Ovary (tissue), 10 donors: ENCODE measurements at places on chromosomes 1 and 21. TPM values are rescaled to one million over a fixed set of nuclear protein-coding genes. Genes with fewer than 3 reads are reported as not detected.

DNA sequence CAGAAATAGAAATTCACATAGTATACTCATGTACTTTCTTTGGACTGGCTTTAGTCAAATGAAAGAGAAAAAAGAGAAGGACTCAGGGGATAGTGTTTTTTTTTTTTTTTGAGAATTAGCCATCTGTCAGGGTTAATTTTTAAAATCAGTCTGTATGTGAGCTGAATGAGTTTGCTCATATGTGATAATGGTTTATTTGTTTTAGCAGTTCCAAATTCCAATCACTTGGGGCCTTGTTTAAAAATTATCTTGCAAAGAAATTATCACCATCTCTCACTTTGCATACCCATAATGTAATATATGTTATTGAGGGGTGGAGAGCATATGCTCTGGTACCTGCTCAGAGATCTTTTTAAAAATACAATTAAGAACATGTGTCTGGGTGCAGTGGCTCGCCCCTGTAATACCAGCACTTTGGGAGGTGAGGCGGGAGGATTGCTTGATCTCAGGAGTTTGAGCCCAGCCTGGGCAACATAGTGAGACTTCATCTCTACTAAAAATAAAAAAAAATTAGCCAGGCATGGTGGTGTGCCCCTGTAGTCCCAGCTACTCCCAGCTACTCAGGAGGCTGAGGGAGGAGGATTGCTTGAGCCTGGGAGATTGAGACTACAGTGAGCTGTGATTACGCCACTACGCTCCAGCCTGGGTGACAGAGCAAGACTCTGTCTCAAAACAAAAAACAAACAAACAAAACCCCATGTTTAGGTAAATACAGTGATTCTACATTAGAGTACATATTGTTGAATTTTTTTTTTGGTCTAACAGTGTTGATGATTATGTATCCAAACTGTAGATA lies 19.7 kb downstream of the GNAI3 start:
- DNase-seq = no peak
- H3K27me3 ChIP-seq = no peaks in the 10 kb centered on the region
- no peak overlapping the region for H3K27ac ChIP-seq
- H3K4me1 ChIP-seq = peaks cover 4% of the 10 kb centered on the region
- H3K36me3 ChIP-seq = no peaks in the 10 kb centered on the region
- no peak overlapping the region for H3K4me3 ChIP-seq

DNA sequence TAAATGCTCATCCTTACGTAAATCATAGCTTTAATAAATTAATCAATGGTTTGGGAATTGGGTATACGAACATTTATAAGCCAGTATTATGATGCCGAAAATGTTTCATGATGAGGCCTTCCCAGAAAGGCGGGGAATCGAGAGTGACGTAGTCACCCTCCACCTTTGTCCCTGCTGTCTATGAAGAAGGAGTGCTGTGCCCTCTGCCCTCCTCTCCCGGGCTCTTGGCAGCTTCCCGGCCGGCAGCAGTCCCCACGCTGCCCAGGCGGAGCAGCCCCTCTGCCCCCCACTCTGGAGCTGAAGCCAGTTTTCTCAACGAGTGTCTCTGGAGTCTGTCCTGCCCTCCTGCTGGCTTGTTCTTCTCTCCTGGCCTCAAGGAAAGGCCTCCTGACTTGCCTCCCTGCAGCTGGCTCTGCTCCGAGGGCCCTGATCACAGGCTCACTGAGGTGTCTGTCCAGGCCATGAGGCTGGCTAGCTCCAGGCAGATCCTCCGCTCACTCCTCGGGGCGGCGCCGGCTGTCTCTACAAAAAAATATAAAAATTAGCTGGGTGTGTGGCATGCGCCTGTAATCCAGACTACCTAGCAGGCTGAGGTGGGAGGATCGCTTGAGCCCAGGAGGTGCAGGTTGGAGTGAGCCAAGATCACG lies 150.7 kb upstream of the COL6A1 start:
- H3K36me3 ChIP-seq = no peaks in the 10 kb centered on the region
- H3K4me3 ChIP-seq = no peak overlapping the region
- no peaks in the 10 kb centered on the region for H3K27me3 ChIP-seq
- no peak for DNase-seq
- no peaks in the 10 kb centered on the region for H3K4me1 ChIP-seq

DNA sequence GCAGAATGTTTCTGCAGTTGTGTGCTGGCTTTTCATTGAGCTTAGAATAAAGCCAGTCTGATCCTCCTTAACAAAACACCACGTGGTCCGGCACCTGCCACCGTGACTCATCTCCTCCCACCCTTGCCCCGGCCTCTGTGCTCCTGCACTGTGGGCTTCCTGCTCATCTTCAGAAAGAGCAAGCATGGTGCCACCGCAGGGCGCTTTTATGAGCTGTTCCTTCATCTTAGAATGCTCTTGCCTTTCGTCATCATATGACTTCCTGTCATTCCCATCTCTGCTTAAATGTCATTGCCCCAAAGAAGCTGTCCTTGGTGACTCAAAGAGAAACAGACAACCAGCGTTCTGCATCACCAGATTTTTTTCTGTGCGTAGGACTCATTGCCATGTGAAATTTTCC lies 117.8 kb downstream of the HHAT start:
- H3K27ac ChIP-seq = no peak overlapping the region
- no peak for DNase-seq
- H3K4me3 ChIP-seq = no peak overlapping the region
- no peaks in the 10 kb centered on the region for H3K27me3 ChIP-seq

Gene PRAMEF15
- total RNA-seq = not detected

GRCh38 chr1:160806109-160806665 lies 10.2 kb downstream of the LY9 start:
- no peak overlapping the region for H3K4me3 ChIP-seq
- DNase-seq = no peak
- H3K36me3 ChIP-seq = no peaks in the 10 kb centered on the region
- no peaks in the 10 kb centered on the region for H3K4me1 ChIP-seq
